ENCODE measurements at places on chromosomes 7 and 10. TPM values are rescaled to one million over a fixed set of nuclear protein-coding genes. Genes with fewer than 3 reads are reported as not detected.

GRCh38 chr10:28199941-28200340, 102.9 kb downstream of the MPP7 start:
- DNase-seq: peak; percentile 12

- no peak for DNase-seq
Measured at GRCh38 chr7:7582596-7582995, 15.9 kb downstream of the MIOS start.

DNA sequence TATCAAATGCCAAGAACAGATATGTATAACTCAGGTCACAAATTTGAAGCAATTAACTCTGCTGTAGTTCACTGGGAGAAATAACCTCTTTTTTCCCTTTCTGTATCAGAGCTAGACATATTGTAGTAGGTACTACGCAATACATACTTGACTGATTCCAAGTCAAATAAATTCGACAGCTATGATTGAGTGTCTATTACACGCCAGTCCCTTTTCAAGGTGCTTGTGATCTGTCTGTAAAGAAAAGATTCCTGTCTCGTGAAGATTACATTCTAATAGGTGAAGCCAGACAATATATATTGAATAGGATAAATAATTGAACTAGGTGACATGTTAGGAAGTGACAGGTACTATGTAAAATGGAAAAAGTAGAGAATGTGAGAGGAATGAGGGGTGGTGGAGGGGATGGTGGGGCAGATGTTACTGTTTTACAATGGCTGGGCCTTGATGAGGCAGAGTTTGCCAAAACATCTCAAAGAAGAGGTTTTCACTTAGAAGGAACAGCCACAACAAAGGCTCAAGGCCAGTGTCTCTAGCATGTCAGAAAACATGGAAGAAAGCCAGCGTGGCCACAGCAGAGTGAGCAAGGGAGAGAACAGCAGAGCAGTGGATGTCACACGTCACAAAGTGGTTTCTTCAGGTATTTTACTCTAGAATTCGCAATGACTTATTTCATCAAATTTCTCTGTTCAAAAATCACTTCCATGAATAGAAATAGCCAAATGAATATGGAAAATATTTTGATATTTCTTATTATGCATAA, 282.6 kb upstream of the CACNA2D1 start:
- DNase-seq: peak; percentile 21

DNA sequence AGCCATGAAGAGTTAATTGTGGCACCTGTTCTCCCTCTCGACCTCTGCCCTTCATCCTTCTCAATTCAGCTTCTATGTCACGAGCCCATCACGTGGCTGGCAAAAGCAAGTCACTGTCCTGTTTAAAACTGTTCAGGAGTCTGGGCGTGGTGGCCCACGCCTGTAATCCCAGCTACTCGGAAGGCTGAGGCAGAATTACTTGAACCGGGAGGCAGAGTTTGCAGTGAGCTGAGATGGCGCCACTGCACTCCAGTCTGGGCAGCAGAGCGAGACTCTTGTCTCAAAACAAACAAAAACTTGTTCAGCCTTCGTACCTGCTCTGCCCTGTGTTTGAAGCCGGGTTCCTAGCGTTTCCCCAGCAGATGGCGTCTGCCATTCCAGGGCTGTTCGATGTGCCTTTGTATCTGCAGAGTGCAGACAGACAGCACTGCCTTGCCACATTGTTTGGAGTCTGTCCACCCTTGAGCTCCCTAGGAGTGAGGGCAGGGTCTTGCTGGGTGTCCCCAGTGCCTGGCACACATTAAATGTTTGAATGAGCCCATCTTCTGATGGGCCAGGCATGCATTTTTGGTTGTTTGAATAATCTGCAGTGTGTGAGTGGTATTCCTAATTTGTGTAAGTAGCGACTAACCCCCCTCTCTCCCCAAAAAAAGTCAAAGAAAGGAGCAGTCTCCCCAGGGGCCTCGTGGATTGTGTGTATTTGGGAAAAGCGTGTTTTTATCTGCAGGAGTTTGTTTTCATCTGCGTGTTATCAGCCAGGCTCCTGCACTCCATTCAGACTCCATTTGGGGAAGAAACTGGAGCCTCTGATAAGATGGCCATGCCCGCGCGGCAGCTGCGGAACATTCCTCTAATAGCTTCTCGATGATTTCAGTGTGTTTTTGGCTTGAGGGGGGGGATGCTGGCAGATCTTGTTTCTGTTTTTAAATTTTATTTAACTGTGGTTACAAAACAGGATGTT, 61.2 kb downstream of the DNAJB6 start:
- DNase-seq: peak; percentile 22

GRCh38 chr7:112152186-112152585, 54.0 kb downstream of the DOCK4 start:
- DNase-seq: no peak

DNA sequence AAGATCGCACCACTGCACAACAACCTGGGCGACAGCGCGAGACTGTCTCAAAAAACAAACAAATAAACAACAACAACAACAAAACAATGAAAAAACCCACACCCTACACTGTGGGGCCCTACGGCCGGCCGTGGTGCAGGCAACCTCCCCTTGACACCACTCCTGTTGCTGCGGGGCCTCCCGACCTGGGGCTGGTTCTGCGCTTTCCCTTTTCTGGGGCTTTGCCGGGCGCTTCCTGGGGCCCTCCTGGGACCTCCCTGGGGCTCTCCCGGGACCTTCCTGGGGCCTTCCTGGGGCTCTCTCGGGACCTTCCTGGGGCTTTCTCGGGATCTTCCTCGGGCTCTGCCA, 46.6 kb downstream of the INSIG1 start:
- no peak for DNase-seq

Gene STOX1
- total RNA-seq: 0.30 TPM

GRCh38 chr10:116857156-116857555, 7.9 kb downstream of the ENO4 start:
- DNase-seq: no peak

GRCh38 chr10:97512993-97513392, 14.3 kb downstream of the UBTD1 start:
- DNase-seq: no peak

GRCh38 chr10:36118314-36118713, 476.2 kb upstream of the FZD8 start:
- no peak for DNase-seq

- DNase-seq: no peak
Measured at GRCh38 chr7:125033506-125033905, 103.9 kb upstream of the POT1 start.

Gene PLA2G12B
- total RNA-seq: not detected

DNA sequence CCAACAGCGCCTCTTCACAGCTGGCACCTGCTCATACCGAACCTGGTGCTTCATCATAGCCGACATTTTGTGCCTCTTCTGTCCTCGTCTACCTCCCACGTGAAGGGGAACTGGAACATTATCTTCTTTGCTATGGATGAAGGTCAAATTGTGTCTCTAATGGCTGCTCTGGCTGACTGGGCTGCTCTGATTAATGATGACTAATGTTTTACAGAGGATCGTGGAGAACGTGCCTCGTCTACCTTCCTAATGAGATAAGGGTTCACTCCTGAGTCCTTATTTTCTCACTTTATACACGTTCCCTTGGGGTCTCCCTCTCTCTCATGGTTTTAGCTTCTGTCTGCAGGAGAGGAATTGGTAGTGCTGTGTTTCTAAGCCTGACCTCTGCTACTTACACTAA, 420.3 kb downstream of the PHTF2 start:
- DNase-seq: peak; percentile 36

GRCh38 chr7:92633211-92633906, 43.2 kb upstream of the FAM133B start:
- peak; percentile 99 for DNase-seq

Gene FAM3C
- 65.2 TPM for total RNA-seq

Gene LRRC4
- total RNA-seq: not detected

Gene OR2A25
- total RNA-seq: not detected

Gene ZYX
- total RNA-seq: 75.9 TPM

GRCh38 chr10:66098595-66099480, 827.0 kb upstream of the LRRTM3 start:
- no peak for DNase-seq

DNA sequence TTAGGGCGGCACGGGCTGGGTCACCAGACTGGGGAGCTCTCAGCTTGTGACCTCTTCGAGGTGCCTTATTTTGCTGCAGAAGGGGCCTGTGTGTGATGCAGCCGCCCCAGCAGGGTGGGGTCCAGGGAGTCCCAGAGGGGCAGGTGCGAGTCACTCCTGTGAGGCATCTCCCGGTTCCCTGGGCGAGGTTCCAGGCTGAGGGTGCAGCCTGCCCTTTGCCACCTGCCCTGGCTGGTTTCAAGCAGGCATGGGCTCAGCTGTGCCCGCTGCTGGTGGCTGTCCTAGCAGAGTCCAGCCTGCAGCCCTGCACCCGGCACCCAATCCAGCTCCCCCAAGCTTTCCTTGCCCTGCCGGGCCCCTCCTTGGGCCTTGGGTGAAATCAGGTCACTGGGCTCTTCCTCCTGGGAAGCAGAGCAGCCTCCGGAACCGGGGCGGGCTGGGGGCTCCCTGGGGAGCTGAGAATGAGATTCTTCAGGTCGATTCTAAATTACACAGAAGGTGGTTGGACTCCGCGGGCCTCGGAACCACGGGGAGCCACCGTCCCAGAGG, 64.8 kb downstream of the PWWP2B start:
- no peak for DNase-seq
